ENCODE measurements at places on chromosomes 5 and 9.
A peak's percentile ranks its signal among the peaks of the same experiment; 100 is the strongest.

DNA sequence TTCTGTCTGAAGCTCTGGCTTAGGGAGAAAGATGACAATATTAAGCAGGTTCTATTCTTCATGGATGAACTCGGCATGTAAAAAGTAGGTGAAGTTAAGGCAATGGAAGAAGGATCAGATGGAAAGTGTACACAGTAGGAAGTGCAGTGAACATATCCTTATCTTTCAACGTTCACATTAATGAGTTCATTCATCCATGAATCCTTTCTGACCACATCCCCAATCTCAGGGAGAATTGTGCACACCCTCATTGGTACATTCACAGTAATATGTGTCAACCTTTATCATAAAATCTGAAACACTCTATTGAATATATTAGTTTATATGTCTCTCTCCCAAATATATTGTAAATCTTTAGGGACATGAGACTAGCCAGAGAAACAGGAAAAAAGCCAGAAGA, 5.5 kb downstream of the GIN1 start:
- no peak for DNase-seq

- no peak for DNase-seq
Measured at GRCh38 chr9:126510564-126510963, 103.2 kb upstream of the LMX1B start.

GRCh38 chr9:84163052-84163650, 177.4 kb downstream of the SLC28A3 start:
- DNase-seq = no peak

DNA sequence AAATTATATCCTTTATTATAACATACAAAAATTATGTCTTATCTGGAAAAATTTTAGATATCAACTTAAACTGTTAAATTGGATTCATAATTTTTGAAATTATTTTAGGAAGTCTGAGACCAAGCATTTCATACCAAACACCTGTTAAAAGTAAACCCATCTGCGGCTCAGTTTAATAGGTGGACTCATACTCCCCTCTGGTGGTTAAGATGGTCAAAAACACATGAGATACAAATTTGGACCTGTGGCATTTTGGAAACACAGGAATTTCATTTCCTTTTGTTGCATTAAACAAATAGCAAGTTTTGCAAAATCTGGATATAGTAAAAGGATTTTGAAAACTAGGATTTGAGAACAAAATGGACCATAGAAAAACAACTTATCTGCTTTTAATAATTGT, 53.7 kb downstream of the RGMB start:
- DNase-seq = peak; percentile 13

DNA sequence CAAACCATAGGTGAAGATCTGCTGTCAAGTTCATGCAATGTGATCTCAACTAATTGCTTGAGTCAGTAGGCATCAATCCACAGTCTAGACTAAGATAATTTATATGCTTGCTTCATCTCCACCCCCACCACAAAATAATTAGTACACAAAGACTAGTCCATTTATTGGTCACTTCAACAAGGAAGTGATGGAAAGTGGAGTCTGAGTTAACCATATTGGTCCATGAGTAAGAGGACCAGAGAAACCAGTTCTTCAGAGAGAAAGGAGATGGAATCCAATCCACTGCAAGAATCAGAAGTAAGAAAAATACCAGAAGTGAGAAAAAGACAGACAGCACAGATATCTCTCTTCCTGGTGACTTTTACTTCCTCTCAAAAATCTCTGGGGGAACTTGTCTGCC, 366.5 kb downstream of the CHSY3 start:
- no peak for DNase-seq

DNA sequence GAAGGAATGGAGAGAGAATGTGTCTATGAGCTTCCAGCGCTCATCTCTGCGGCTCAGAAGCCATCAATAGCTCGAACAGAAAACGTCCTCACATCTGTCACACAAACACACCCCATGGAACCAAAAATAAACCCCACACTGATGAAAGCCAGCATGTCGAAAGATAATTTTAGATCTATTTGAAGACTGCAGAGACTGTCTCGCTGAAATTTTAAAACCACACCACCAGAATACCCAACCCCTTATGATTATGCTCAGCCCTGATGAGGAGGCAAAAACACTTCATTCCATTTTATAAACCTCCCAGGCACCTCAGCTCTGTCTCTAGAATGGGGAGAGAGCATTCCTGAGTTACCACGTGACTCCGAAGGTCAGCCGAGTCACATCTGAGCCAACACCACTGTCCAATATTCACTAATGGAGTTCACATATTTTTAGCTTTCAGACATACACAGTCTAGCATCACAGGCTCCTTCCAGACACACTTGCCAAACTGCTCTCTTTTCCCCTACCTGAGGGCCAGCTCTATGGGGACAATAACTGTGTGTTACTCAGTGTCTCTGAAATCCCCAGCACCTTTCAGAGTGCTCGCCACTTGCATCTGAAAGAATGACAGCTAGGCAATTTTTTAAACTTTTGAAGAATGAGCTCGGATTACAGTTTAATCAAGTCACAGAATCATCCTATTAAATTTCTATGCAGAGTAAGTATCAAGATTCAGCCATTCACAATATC, 63.2 kb downstream of the SERINC5 start:
- no peak for DNase-seq

- no peak for DNase-seq
Measured at GRCh38 chr5:86030753-86031152, 587.0 kb upstream of the COX7C start.

- DNase-seq = no peak
Measured at GRCh38 chr5:93151896-93152295, 429.1 kb downstream of the NR2F1-AS1 start.

- no peak for DNase-seq
Measured at GRCh38 chr5:39079147-39079546, 4.9 kb upstream of the RICTOR start.

- DNase-seq = no peak
Measured at GRCh38 chr5:95655575-95655974, 9.0 kb downstream of the RFESD start.

DNA sequence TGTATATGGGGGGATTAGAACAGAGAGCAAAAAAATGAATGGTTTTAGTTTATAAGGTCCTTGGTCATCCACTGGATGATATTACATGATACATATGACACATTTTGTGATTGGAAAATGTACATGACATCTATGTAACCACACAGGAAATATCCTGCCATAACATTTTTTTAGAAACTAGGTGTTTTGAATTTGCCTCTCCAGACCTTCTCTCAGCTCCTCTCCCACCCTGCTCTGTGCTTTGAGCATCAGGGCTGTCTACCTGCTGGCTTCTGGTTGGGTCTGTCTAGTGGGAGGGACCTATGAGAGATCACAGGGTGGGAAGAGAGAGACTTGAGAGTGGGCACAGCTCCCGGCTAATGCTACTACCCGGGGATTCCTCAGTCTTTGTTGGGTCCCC, 24.4 kb downstream of the AKNA start:
- no peak for DNase-seq

DNA sequence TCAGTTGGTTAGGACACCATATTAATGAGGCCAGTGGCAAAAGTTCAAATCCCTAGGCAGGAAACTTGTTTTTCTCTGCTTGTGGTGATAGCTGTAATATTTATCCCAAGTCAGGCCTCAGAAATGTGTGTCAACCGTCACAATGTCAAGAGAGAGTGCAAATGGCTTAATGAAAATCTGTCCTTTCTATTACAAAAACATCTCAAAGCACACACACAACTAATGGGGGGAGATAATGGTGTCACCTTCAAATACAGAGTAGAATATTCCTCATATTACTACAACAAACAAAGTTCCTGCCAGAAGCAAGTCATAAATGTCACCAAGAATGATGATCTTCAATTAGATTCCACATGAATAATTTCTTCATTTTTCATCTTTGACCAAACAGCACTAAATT, 127.2 kb upstream of the MARCHF11 start:
- DNase-seq = no peak

DNA sequence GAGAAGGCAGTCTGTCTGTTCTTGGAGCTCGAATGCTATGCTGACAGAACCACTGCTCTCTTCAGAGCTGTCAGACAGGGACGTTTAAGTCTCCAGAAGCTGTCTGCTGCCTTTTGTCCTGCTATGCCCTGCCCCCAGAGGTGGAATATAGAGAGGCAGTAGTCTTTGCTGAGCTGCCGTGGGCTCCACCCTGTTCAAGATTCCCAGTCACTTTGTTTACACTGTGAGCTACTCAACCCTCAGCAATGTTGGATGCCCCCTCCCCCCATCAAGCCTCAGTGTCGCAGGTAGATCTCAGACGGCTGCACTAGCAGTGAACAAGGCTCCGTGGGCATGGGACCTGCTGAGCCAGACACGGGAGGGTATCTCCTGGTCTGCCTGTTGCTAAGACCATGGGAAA, 344.2 kb downstream of the TMEM161B start:
- no peak for DNase-seq

GRCh38 chr5:123651234-123651633, 139.3 kb downstream of the CSNK1G3 start:
- DNase-seq = no peak

GRCh38 chr5:10479154-10479721, 37.6 kb downstream of the ROPN1L start:
- DNase-seq = no peak

DNA sequence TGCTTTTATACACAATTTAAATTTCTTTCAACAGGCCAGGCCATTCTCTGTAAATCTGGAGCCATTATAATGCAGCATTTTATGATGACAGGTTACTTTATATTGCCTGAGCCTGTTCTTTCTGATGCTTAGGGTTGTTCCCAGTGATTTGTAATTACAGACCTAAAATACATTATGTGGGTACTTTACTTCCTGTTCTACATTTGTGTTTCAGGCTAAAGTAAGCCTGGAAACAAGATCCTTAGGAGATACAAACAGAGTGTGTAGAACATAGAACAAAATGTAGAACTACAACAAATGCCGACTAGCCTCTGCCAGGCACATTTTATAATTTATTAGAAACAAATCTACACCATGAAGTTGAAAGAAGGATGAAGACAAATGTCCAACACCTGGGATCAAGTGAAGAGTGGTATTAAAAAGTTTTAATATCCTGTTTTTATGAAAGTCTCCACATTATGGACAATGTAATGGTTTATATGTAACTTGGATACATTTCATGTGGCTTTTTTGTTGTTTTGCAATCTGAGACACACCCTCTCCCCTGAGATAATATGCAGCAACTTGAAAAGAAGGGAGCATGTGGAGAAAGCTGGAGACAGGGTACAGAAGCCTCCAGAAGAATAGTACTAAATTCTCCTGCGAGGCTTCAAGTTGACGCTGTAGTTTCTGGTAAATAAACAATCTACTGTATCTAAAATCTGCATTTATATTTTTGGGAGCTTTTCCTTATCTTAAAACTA, 46.9 kb downstream of the VCAN start:
- no peak for DNase-seq

- no peak for DNase-seq
Measured at GRCh38 chr9:131709771-131710431, 30.0 kb downstream of the RAPGEF1 start.

DNA sequence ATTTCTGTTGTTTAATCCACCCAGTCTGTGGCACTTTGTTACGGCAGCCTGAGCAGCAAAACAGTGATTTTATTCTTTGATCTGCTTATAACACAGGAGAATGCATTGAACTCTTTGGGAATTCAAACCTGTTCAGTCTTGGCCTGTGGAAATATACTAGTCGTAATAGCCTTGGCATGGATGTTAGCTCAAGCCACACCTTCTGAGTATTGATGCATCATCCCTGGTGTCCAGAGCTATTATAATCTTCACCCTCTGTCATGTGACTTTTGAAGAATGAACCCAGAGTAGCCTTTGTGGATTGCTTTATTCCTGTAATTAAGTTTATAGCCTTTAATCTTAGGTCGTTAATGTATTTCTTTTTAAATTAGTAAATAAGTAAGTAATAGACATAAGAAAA, 50.8 kb upstream of the TEX48 start:
- DNase-seq = no peak

DNA sequence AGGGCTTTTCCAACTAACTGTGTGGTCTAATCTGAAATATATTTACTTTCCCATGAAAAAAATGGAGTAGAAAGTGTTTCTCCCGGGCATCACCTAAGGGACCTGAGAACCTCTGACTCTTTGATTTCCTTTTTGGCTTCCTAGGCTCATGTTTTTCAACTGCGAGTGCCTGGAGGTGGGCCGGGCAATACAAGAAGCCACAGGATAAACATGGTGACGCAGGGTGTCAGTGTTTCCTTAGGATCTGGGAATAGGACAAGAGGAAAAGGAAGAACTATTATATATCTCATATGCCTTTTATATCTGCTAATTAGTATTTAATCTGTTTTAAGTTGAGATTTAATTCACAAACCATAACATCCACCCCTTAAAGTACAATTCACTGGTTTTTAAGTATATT, 11.4 kb upstream of the LECT2 start:
- DNase-seq = no peak

DNA sequence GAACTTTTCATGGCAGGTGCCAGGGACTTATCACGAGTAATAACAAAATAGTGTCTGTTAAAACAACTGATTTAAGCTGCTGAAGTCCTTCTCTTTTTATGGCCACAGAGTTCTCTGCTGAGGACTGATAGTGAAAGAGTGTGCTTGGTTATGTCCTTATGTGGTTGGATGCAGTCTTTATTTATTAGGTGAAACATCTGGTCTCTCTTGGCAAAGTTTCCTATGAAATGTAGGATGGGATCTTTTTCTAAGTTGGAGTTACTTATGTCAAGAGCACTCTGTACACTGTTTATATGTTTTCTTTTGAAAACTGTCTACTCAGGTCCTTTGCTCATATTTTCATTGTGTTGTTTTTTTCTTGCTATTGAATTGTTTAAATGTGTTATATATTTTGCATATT, 1816.1 kb upstream of the C9orf72 start:
- DNase-seq = no peak

DNA sequence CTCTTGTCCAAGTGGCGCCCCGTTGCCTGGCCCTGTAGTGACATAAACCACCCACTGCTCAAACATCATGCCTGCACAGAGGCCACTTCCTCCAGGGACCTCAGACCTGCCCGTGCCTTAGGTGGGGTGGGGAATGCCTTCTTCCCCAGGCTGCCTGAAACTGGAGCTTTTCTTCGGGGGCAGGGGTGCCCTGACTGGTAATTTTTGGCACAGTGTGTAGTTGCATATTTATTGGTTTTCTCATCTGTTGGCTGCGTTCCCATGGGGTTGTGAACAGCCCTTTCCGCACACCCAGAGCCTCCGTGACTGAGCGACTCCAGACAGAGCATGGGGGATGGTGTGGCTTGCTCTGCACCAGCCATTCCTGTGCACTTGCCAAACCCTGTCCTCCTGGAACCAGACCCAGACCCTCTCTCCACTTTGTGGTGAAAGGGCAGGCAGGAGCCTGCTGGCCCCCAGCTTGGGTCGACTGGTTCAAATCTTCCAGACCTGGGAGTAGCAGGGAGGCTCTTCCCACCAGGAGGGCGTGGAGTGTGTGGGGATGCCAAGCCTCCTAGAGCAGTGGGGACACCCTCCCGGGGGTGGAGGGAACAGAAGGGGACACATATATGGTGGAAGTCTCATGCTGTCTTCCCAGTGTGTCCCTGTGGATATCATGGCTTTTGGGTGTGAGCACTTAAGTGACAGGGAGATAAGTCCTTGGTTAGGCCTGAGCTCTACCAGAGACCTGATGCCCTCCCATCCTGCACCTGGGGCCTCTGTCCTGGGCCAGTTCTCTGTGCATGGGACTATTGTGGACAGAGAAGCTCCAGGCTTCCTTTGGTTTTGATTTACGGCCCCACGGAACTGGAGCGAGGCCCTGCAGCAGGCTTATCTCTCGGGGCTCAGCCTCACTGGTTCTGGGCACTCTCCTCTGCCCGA, 39.6 kb downstream of the WNK2 start:
- DNase-seq = no peak

GRCh38 chr5:96775689-96776088, 32.1 kb downstream of the ERAP1 start:
- DNase-seq = no peak

GRCh38 chr5:40733879-40734563, 21.7 kb downstream of the TTC33 start:
- no peak for DNase-seq

- no peak for DNase-seq
Measured at GRCh38 chr9:12954441-12954840, 179.6 kb downstream of the LURAP1L start.

Data from hippocampal formation (tissue), 2 donors.